ENCODE measurements at places on chromosomes 4 and X.
A peak's percentile ranks its signal among the peaks of the same experiment; 100 is the strongest.

- DNase-seq, result no peak
These were observed 92.6 kb downstream of the CCSER1 start for GRCh38 chr4:90219822-90220221.

DNA sequence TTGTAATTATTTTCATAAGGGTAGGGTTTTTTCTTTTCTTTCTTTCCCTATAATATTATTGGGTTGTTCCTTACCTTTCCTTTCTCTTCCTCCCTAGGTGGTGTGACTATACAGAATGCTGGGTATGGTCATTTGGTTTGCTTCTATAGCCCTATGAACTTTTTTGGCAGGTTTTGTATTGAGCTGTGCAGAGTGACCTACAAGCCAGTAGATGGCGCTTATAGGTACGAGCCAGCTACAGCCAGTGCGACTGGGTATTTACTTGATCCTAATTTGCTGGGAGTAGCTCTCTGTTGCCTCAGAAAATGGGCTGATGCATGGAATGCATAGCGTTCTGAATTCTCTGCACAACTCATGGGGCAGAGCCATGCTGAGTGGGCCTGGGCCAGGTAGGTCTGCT, 423.3 kb downstream of the MAGEE1 start:
- no peak for DNase-seq

DNA sequence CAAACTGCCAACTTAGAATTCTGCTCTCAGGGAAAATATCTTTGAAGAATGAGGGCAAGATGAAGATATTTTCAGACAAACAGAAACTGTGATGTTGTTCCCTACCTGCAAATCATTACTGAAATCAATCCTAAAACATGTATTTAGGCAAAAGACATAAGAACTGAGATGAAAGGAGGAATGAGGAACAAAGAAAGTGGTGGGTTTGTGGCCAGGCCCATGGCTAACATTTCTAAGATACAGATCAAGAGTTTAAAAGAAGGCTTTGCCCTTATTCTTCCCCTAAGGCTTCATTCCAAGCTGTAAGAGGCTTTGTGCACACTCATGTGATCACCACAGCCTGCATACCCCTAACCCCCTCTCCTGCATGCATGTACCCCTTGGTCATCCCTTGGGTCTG, 46.5 kb downstream of the ADGRG2 start:
- no peak for DNase-seq

DNA sequence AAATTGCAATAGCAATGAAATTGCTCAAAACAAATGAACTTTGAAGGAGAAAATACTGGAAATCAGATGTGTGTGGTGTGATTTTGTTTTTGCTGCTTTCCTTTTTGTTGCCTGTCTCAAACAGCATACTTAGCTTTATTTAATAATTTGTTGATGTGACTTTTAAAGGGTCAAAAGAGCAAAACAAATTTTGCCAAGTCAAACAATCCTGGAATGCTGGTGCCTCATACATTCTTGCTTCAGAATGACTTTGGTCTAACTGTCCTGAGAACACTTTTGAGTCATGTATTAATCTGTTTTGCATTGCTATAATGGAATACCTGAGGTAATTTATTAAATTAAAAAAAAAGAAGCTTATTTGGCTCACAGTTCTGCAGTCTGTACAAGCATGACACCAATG, 3.4 kb downstream of the PF4V1 start:
- no peak for DNase-seq

DNA sequence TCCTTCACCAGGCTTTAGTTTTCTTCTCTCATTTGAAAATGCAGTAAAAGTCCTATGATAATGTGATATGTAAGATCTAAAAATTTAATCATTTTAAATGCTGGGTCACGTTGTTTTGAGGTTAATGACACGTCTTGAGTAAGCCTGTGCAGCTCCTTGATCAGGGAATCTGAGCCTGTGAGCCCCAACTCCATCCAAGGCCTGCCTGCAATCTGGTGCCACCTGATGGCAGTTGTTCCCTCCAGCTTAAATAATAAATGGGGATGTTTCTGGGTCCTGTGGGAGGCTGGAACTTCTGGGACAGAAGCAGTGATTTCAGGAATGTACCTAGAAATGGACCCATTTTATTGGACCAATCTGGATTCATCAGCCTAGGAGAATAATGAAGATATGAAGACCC, 455.4 kb upstream of the ADGRL3 start:
- no peak for DNase-seq

DNA sequence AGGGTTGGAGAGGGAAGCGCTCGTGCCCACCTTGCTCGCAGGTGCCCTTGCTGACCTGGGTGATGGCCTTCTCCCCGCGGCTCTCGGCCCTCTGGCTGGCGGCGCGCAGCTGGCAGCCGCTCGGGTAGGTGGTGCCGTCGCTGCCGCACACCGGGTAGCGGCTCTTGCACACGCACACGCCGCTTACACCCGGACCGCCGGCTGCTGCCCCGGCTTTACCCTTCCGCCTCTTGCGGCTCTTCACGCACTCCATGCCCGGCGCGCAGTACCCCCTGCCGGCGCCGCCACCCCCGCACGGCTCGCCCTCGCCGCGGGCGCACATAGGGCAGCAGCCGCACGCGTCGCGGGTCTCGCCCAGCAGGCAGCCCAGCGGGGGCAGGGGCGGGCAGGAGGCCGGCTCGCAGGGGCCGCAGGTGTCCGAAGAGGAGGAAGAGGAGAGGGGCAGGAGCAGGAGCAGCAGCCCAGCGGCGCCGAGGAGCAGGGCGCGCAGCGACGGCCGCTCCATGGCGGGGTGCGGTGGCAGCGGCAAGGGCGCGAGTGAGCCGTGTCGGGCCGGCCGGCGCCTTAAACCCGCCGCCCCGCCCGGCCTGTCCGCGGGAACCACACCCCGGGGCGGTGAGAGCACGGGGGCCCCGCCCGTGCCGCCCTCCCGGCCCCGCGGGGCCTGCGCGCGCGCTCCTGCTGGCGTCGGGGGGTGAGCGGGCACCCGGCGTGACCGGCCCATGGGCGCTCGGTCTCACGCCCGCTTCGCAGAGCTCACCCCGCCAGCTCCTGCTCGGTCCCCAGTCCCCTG, at the start of gene IGFBP7:
TSS of gene IGFBP7 (minus strand) at position 539 of the 793 bp plus-strand sequence. CDS start at position 505, 34 bp downstream.
- DNase-seq, result no peak

GRCh38 chr4:168540086-168540485, 43.2 kb downstream of the PALLD start:
- no peak for DNase-seq

GRCh38 chr4:100870940-100871772, 353.3 kb upstream of the EMCN start:
- no peak for DNase-seq

DNA sequence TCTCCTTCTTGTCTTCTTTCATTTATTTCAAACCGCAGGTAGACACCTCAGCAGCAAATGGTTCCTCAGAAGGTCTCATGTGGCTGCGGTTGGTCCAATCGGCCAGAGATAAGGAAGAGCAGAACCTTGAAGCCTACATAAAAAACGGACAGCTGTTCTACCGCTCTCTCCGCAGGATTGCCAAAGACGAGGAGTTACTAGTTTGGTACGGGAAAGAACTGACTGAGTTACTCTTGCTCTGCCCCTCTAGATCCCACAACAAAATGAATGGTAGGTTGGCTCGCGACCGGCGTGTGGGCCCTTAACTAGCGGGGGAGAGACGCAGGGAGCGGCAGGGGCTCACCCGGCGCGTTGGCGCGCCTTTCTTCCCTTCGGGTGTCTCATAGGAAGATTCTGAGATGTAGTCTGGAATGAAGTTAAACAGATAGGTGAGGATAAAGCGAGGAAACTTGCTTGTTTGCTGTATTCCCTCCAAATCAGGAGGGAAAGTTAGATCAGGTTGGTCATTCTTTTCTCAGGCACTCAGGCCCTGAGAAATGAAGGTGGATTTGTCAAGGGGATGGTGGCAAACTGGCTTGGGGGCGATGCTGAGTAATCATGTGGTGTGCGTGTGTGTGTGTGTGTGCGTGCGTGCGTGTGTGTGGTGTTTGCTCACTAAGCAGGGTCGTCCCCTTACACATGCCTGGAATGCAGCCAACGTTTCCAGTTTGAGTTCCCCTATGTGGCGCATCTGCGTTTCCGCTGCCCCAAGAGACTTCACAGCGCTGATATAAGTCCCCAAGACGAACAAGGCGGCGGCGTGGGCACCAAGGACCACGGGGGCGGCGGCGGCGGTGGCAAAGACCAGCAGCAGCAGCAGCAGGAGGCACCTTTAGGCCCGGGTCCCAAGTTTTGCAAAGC, 4.2 kb downstream of the PRDM8 start:
- DNase-seq, result peak; percentile 51

GRCh38 chrX:57930051-57930450, 19.8 kb upstream of the ZXDA start:
- no peak for DNase-seq

DNA sequence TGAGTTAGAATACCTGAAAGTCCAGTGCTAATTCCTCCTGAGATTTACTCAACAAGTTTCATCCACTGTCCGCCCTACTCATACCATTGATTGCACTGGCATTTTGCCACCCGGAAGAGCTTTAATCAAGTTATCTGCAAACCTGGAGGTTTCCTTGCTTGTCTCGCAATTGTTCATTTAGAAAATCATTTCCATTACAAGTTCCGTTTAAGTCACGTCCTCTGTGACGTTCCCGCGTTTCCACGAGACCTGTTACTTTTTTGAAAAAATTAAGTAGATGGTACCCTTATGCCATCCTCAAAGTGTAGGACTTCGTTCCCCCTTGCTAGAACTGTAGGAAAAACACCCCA, 761 bp upstream of the FRYL start:
- no peak for DNase-seq

DNA sequence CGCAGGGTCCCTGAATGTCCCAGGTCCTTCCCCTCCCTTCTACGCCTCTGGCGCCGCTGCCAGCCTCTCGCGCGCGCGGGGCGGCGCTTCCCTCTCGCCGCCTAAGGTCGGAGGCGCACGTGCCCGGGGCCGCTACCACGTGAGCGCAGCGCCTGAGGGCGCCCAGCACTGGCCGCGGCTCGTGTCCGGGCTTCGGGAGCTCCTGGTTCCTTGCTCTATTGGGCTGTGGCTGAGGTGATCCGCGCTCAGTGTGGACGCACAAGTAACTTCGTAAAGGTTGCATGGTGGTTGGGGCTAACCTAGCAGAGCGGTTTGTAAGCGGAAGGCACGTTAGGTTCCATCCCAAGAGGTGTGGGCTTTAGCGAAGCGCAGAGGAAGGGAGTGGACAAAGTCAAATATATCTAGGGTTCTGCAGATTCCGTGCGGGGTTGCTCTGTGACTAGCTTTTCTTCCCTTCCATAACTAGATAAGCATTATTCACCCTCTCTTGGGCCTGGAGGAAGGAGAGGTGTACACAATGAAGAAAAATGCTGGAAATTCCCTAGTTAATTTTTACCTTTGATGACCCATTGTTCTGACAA, 1.8 kb downstream of the TLL1 start:
- no peak for DNase-seq

DNA sequence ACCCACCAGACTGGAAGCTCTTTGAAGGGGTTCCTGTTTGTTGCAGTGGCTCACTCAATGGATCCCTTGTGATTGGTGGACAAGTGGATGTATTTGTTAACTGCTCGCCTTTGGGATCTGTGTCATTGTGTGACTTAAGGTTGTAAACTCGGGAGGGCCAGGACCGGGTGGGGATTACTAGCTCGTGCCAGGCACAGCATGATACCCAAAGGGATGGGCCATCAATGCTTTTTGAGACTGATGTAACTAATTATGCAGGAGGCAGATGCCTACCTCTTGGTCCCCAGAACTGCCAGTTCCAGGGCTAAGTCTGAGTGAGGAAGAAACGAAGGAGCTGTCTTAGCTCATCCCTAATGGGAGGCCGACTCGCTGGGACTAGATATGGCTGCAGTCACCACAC, 27.7 kb downstream of the UTP14A start:
- DNase-seq, result no peak

- no peak for DNase-seq
These were observed 85.2 kb downstream of the AASDH start for GRCh38 chr4:56301997-56302496.

DNA sequence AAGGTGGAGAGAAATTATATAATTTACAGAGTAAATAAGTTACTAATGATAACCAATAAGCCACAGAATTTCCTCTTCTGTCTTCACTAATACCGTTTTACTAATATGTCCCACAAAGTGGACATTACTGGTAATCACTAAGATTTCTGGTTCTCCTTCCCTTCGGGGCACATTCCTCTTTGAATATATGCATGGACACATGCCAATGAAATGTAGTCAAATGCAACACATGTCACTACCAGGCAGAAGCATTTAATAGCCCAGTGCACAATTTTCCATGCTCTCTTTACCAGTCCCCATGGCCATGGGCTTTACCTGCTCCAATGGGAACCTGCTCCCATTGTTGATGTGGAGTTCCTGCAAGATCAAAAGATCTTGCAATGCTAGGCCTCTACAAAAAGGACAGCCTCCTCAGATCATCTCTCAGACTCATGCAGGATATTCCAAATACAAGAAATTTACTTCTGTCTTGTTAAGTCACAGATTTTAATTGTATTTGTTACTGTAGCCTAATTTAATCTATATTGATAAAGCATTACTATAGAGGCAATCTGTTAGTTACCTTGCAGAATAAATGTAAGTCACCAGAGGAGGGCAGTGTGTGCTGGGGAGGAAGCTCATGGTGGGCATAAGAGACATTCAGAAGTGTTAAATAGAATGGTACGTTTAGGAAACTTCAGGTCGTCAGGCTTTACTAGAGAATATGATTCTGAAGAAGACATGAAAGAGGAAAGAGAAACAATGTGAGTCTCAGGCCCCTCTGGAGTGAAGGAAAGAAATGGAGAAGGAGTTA, 37.1 kb upstream of the INPP4B start:
- no peak for DNase-seq

DNA sequence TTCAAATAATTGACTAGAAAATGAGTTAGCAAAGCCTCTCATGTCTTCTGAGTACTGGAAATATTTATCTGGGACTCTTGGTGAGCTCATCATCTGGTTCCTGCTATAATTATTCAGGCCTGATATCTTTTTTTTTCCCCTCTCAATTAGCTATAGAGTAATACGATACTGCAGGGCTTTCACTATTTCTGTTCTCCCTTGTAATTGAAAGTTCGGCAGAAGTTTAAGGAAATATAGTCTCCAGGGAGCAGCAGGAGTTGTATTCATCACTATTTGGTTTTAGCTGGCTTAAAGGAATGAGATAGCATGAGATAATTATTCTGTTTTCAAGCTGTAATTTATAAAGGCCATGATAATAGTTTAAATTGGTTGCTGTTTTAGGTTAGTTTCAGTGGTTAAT, 378.6 kb upstream of the EPHA5 start:
- no peak for DNase-seq

GRCh38 chr4:102734591-102735385, 26.0 kb downstream of the MANBA start:
- no peak for DNase-seq

- DNase-seq, result no peak
These were observed 105.5 kb downstream of the SHROOM3 start for GRCh38 chr4:76540486-76540885.

DNA sequence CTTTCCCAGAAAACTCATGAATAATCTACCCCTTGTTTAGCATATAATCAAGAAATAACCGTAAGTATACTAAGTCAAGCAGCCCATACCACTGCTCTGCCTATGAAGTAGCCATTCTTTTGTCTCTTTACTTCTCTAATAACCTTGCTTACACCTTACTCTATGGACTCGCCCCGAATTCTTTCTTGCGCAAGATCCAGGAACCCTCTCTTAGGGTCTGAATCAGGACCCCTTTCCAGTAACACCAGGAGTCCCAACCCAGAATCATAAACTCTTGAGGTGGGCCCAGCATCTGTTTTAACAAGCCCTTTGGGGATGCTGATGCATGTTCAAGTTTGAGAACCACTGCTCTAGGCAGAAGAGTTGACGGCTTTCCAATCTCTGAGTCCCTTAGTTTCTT, 119.6 kb downstream of the BEND2 start:
- no peak for DNase-seq

All from NCI-H1105 (cell line).